ENCODE measurements at places on chromosomes 6 and 20. TPM values are rescaled to one million over a fixed set of nuclear protein-coding genes. Genes with fewer than 3 reads are reported as not detected.
A peak's percentile ranks its signal among the peaks of the same experiment; 100 is the strongest.

DNA sequence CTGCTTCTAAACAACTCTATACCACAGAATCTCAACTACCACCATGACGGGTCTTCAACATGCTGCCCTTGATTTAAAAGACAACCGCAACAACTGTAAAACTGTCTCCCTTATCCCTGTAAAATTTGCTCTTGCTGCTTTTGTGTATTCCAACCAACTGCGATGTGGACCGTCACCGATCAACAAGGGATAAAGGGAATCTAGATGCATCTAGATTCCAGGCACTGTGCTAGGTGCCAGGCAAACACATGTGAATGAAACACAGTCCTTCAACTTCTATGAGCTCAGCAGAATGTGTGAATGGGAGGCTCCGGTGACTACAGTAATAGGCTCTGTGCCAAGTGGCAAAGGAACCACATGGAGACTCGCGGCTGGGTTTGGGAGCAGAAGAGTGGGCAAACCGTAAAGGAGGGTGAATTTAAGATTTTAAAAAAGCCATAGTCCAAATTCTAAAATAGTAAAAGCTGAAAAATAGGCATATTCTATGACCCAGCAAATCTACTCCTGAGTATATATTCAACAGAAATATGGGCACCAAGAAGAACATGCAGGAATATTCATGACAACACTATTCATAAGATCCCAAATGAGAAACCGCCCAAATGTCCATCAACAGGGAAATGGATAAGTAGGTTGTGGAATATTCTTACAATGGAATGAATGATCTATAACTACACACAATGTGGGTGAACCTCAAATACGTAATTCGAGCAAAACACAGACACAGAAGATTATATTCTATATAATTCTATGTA, 3.7 kb upstream of the PRND start:
- H3K36me3 ChIP-seq: no peaks in the 10 kb centered on the region
- H3K4me1 ChIP-seq: peaks cover 11% of the 10 kb centered on the region
- no peak overlapping the region for H3K27ac ChIP-seq
- peak; percentile 21 for DNase-seq

- H3K27ac ChIP-seq: no peak overlapping the region
- DNase-seq: peak; percentile 7
- no peaks in the 10 kb centered on the region for H3K27me3 ChIP-seq
- no peak overlapping the region for H3K4me3 ChIP-seq
- peaks cover 7% of the 10 kb centered on the region for H3K4me1 ChIP-seq
- no peaks in the 10 kb centered on the region for H3K36me3 ChIP-seq
These were observed 180.5 kb downstream of the IBTK start for GRCh38 chr6:82066991-82067411.

Gene HEY2
- not detected for total RNA-seq

Gene HMGCLL1
- not detected for total RNA-seq

Gene PGM3
- total RNA-seq: 74.4 TPM

- no peak overlapping the region for H3K4me3 ChIP-seq
- no peaks in the 10 kb centered on the region for H3K4me1 ChIP-seq
- DNase-seq: no peak
- H3K36me3 ChIP-seq: no peaks in the 10 kb centered on the region
- H3K27ac ChIP-seq: no peak overlapping the region
- peaks cover 42% of the 10 kb centered on the region for H3K27me3 ChIP-seq
These were observed 60.1 kb upstream of the PLEKHG1 start for GRCh38 chr6:150539568-150539967.

Gene FABP7
- not detected for total RNA-seq

- H3K36me3 ChIP-seq: no peaks in the 10 kb centered on the region
- H3K27me3 ChIP-seq: no peaks in the 10 kb centered on the region
- H3K4me1 ChIP-seq: no peaks in the 10 kb centered on the region
- no peak overlapping the region for H3K27ac ChIP-seq
- H3K4me3 ChIP-seq: no peak overlapping the region
- no peak for DNase-seq
These were observed 147.1 kb downstream of the EPHA7 start for GRCh38 chr6:93272211-93272610.

DNA sequence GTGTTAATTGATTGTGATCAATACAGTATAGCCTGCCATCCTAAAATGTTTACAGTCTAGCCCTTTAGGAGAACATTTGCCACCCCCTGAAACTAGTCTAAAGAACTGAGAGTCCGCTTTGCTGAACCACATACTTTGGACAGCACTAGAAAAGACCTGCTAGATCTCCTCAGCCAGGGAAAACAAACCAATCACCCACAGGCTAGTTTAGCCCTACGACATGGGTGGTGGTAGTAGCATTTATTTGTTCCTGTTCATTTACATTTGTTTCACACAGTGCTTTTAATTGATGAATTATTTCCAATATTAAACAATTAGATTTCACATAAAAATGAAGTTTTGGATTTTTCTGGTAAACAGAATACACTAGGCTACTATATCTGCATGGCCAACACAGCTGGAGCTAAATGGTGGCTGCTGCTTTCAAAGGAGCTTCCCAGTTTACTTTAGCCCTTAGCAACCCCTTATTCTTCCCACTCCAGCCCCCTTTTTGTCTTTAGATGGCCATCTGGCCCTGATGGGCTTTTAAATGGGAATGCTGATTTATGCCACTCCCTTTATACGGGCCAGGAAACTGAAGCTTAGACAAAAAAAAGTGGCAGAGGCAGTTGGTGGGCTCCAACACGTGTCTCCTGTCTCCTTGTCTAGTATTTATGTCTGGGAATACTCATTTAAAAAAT, 72.4 kb downstream of the ADGRG6 start:
- no peak overlapping the region for H3K27ac ChIP-seq
- H3K4me1 ChIP-seq: peaks cover 38% of the 10 kb centered on the region
- no peak overlapping the region for H3K4me3 ChIP-seq
- H3K27me3 ChIP-seq: no peaks in the 10 kb centered on the region
- no peaks in the 10 kb centered on the region for H3K36me3 ChIP-seq

DNA sequence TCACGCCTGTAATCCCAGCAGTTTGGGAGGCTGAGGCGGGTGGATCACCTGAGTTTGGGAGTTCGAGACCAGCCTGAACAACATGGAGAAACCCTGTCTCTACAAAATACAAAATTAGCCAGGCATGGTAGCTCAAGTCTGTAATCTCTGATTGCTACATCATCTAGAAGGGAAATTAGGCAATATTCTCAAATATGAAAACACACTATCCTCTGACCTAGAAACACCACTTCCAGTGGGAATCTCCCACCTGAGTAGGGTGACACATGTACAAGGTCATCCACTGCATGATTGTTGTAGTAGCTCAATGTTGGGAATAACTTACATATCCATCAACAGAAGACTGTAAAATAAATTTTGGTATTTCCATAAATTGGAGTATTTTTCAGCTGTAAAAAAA, 19.1 kb upstream of the SIRPD start:
- H3K4me3 ChIP-seq: no peak overlapping the region
- no peaks in the 10 kb centered on the region for H3K36me3 ChIP-seq
- H3K27ac ChIP-seq: no peak overlapping the region
- H3K4me1 ChIP-seq: no peaks in the 10 kb centered on the region

GRCh38 chr6:36650848-36651478, 27.6 kb upstream of the CDKN1A start:
- H3K4me1 ChIP-seq: 0 out of 2 replicates have a peak, but pooled peaks cover 4% of the 10 kb centered on the region
- H3K4me3 ChIP-seq: no peak overlapping the region
- no peaks in the 10 kb centered on the region for H3K27me3 ChIP-seq
- H3K36me3 ChIP-seq: no peaks in the 10 kb centered on the region
